Right renal cortex interstitium (tissue), 3 donors: ENCODE measurements at places on chromosomes 2 and 18.

DNA sequence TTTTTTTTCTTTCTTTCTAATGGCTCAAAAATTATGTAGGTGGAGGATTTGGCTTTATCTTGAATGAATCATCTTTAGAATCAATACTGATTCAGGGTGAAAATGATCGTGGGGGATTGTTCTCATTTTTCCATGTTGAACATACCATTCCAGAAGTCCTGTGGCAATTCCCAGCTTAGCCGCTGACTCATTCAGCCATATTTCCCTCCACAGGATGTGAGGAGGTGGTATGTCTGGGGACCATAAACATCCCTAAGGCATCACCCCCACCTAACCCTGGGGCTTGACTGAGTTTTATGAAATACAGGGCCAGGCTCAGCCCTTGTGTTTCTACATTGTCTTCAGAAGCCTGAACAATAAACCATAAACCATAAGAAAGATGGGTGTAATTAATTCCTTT lies 92.7 kb upstream of the FN1 start:
- no peak for DNase-seq

DNA sequence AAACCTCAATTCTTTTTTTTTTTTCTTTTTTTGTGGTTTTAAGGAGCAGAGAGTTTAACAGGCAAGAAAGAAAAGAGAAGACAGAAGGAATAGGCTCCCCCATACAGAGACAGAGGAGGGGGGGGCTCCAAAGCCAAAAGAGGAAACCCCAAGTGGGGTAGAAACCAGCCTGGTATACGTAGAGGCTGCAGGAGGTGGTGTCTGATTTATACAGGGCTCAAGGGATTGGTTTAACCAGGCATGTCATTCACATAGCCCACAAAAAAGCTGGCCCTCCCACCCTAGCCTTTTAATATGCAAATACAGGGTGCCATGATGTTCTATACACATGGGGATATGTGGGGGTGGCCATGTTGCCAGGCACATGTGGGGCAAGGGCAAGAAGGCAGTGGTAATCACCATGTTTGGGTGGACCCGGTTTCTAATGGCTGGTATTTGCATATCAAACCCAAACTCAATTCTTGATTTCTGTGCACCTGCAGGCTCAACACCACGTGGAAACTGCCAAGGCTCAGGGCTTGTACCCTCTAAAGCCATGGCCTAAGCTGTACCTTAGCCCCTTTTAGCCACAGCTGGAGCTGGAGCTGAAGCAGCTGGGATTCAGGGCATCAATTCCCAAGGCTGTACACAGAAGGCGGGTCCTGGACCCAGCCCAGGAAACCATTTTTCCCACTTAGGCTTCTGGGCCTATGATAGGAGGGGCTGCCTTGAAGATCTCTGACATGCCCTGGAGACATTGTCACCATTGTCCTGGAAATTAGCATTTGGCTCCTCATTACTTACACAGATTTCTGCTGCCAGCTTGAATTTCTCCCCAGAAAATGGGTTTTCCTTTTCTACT lies 170.3 kb downstream of the MAIP1 start:
- no peak for DNase-seq

DNA sequence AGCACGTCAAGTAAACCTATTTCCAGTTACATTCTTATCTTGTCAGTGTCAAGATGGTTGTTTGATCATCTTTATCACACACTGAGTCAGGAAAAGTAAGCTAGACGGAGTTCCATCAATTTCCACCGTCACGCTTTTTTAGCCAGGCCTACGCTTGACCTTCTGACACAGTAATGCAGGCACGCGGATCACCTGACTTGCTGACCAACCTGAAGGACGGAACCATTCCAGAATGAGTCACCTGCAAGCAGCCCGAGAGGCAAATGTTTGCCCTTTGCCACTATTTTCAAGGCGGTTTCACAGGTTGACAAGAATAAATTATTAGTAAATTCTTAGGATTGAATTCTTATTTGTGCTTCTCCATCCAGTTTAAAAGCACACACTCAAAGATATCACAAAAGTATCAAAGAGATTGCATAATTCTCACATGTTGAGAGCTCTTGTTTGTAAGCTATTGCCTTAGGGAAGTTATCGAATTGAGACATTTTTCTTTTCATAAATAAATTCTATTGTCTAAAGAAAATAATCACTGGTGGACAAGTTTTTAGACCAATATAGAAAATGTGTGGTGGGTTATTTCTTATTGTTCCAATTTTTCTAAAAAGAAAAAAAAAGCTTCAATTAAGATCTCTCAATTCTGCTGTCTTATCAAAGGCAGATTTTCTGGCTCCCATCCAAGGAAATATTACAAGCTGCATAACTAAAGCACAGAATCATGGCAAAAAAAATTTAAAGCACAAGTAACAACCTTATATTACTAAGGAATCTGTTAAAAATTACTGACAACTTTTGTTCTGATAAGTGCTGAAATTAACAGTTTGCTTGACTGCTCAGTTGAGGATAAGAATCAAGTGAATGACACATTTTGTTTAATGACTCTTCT lies 31.9 kb downstream of the UXS1 start:
- no peak for DNase-seq

GRCh38 chr2:130156624-130157004 lies 11.7 kb upstream of the CCDC74B start:
- DNase-seq = no peak

DNA sequence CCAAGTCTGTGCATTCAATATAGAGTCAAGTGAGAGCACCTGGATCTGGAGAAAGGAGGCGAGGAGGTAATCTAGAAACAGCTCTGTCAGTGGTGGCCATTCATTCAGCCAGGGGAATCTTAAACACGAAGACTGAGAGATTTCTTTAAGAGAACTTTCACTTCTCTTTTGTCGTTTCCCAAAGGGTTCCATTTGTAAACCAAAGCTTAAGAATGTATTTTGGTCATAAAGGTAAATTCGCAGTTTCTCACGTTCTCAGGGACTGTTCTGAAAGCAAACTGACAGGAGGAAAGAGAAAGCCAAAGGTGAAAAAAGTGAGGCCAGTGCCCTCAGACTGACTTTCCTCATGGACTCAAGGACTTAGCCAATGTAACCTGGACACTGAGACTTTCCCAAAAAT lies 513.5 kb downstream of the CMPK2 start:
- no peak for DNase-seq

DNA sequence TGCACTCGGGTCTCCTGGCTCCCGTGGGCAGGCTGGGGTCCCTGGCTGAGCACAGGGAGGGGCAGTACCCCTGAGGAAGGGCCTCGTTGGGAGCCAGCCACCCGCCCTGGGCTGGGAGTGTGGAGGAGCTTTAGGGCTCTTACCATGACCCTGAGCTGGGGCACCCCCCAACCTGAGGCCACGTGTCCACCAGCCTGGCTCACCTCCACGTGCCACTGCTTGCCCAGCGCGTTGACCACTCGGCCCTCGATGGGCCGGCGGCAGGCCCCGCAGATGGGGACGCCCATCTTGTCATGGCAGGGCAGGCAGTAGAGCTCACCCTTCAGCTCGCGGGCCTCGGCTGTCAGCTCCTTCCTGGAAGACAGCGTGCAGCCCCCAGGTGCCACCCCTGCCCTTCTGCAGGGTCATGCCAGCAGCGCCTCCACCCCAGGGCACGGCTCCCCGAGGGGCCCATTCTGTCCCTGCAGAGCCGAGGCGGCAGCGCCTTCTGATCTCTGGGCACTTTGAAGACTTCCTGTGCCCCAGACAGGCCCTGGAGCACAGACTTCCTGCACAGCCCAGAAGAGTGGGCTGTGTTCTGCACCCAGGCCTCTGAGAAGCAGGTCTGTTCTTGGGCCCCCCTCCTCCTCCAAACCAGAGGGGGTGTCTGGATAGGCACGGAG lies 4.0 kb upstream of the GPR17 start:
- DNase-seq = no peak

GRCh38 chr2:70385966-70386595 lies 84.2 kb upstream of the FAM136A start:
- no peak for DNase-seq

- DNase-seq = no peak
Observed at GRCh38 chr18:63257453-63257852, 62.1 kb downstream of the BCL2 start.

DNA sequence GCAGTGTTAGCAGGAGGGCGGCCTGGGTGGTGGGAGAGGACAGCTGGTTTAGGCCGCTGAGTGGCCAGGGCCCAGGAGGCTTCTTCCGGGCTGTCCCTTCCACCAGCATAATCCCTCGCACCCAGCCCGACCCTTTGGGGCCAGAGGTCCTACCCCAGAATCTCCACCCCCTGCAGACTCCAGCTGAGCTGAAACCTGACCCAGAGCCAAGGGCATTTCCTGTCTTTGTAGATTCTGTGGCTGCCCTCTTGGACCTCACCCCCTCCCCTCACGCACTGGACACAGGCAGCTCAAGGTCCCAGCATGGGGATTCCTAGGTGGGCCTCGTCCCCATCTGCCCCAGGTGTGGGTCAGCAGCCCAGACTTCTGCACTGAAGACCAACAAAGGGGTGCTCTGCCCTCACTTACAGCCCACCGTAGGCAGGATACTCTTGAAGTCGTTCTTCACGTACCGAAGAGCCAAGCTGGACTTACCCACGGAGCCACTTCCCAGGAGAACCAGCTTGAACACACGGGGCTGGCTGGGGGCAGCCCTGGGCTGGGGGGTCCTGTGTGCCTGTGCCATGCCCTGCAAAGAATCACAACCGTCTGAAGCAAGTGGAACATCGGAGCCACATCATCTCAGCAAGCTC lies 4.8 kb downstream of the RAB17 start:
- no peak for DNase-seq

- DNase-seq = no peak
Observed at GRCh38 chr2:202040079-202040844, 6.6 kb downstream of the FZD7 start.

DNA sequence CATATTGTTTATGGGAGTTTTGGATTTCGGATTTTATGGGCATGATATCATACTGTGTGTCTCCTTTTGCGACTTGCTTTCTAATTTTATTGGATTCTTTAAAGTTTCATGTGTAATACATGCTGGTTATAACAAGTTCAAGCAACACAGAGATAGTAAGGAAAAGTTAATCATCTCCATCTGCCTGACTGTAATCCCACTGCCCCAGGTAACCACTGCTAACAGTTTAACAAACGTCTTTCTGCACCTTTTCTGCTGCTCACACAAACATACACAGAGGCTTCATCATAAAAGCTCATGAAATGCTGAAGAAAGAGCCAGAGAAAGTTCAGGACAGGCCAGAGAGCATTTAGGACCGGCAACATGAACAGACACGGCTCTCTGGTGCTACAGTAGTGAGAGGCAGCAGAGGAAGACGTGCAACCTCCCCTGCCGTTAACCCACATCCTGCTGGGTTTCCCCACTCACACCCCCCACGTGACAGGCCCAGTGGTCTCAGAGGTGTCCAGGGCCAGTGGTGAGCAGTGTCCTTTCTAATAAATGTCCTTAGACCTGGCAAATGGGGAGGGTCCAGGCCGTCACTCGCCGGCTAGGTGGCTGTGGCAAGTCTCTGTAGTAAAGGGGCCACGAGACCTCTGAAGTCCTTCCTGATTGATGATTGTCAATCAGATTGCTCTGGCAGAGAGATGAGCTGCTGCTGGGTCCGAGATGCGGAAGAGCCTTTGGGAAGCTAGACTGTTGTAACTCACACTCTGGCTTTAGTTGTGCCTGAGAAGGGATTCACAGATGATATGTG lies 43.0 kb upstream of the SLC1A4 start:
- no peak for DNase-seq

GRCh38 chr18:74534981-74535649 lies 815 bp downstream of the CNDP1 start:
- no peak for DNase-seq

DNA sequence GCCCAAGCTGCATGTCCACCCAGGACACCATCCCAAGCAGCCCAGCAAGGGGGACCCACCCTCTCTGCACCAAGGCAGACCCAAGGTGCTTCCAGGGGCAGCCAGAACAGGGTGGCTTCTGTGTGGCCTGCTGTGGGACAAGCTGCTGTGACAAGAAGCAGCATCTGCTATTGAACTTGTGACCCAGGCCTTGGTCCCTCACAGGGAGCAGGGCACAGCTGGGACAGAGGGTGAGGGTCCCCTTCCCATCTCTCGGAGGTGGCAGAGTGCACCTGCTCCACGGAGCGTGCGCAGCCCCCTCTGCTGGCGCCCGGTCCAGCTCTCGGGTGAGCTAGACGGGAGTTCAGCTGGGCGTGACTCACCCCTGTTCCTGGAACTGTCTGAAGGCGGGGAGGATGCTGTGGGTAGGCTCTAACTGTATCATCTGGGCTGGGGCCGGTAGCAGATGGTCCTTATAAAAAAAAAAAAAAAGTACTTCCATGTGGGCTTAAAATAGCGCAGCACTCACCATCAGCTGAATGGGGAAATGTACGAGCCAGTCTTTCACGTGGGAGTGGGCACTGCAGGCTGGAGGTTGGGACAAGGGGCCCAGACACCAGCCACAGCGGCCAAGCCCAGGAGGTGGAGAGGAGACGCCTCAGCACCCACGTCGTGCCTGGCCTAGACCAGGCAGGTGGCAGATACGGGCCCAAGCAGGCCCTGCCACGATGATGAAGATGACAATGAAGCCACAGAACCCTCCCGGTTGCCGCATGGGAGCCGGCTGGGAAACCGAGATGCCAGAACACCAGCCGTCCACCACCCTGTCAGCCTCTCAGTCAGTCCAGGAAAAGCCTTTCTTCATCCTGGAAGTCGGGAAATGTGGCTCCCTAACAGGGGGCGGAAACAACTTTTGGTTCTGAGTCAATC lies 136.8 kb upstream of the ID2 start:
- no peak for DNase-seq

GRCh38 chr2:158025255-158025996 lies 76.2 kb upstream of the UPP2 start:
- no peak for DNase-seq

DNA sequence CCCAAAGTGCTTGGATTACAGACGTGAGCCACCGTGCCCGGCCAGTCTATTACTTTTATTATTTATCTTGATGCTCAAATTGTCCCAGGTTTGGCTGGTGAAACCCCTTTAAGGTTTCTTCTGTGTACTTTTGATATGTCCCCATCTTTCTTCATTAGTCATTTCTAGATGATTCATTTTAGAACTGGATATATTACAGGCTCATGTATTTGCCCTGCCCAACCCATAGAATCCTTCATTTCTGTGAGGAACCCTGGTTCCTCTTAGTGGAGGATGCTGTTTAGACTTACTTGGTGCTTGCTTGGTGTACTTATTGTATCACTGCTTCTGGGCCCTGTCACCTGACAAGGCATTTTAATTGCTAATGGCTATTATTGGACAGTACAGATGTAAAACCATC lies 40.1 kb downstream of the KCMF1 start:
- no peak for DNase-seq

DNA sequence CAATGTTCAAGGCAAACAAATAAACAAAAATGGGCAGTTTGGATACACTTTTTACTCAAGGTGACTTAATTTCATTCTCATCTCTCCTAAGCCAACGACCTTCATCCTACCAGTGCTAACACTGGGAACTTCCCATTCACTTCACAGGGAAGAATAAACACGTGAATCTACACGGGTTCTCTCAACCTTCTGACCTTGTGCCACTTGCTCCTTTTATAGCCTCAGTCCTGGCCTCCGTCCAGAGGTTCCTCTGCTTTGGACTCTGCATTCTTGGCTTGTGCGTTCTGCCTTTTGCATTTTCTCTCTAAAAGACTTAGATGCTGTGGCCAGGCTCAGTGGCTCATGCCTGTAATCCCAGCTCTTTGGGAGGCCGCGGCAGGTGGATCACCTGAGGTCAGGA lies 13.8 kb downstream of the ZNF2 start:
- no peak for DNase-seq
